HFF-Myc (cell line): ENCODE measurements at places on chromosomes 5 and 9.

DNA sequence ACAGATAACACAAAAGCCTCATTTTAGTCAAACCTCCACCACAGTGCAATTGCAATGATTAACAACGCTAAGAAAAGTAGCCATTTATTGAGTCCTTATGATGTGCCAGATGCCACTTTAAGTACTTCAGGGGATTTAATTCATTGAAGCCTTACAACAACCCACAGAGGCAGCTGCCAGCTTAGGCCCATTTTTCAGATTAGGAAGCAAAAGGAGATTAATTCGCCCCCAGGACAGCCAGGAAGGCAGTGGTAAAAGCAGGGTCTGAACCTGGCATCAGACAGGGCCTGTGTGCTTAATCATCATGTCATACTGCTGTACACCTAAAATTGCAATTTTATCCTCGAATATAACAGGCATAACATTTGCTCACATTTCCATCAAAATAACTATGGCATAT is 23.9 kb downstream of the MED27 start:
- DNase-seq = no peak

DNA sequence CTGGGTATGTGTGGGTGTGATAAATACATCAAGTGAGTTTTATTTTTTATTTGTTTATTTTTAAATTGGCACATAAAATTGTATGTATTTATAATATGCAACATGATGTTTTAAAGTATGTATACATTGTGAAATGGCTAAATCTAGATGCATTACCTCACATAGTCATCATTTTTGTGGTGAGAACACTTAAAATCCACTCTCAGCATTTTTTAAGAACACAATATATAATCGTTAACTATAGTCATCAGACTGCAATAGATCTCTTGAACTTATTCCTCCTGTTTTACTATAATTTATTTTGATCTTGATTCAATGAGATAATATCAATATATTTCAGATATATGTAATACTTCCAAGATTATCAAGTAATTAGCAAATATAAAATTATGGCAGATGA is 93.9 kb upstream of the ALDH1A1 start:
- DNase-seq = no peak

GRCh38 chr5:159263569-159263905 is 447 bp downstream of the UBLCP1 start:
- DNase-seq = no peak

DNA sequence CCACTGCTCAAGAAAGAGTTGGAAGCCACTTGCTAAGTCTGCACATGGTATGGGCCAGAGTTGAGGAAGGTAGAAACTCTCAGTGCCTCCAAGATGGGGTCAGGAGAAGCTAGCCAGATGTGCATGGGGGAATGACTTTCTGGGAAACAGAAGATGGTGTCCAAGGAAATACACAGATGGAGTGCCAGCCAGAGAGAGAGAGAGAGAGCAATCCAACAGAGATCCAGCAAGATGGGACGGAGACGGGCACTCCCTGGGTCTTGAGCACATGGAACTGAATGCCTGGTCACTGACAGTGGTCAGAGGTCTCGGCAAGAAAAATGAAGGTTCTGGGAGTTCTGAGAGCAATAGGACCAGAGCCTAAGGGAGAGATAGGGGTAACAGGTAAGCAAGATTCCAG is 82.1 kb downstream of the SH3TC2 start:
- DNase-seq = no peak

GRCh38 chr9:129476821-129477611 is 143.9 kb downstream of the C9orf50 start:
- DNase-seq = no peak

GRCh38 chr9:71306134-71306533 is 184.7 kb upstream of the TRPM3 start:
- DNase-seq = no peak

GRCh38 chr9:111661802-111662521 is 557 bp downstream of the GNG10 start:
- DNase-seq = no peak

GRCh38 chr9:128689820-128690683 is 1.0 kb downstream of the SET start:
- no peak for DNase-seq

- DNase-seq = no peak
Observed at GRCh38 chr5:178869577-178869976, 9.8 kb downstream of the ZNF354B start.

GRCh38 chr5:1130218-1130946 is 18.5 kb upstream of the SLC12A7 start:
- DNase-seq = no peak

GRCh38 chr5:126741361-126741760 is 35.6 kb upstream of the LMNB1 start:
- DNase-seq = no peak

DNA sequence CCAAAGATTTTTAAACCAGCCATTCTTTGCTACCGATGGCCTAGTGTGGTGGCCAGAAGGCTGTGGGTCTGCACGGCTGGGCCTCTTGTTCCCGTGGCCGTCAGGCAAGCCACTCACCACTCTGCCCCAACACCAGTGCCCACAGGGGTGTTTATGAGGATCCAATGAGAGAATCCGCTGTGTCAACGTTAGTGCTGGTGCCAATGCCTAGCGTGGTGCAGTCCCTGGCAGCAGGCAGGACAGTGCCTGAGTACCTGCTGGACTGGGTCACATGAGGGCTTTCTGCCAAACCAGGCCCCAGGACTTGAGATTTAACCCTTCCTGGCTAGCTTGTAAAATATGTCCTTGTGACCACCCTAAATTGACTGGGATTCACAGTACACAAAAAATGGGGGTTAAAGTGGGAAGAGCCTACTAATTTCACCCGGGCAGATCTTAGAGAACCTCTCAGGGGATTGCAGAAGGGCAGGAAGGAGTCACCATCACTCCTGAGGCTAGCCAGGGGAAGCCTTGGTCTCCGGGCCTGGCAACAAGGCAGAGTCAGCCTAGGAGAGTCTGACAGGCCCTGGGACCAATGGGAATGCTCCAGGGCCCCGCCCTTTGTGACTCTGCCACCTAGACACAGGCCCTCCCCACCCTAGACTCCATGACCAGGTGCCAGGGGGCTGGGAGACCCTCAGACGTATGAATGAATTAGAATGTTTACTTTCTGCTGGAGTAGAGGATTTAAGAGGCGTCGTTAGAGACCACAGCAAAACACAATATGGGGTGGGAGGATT is 63.2 kb upstream of the FSTL4 start:
- no peak for DNase-seq

- no peak for DNase-seq
Observed at GRCh38 chr5:140524003-140524402, 23.5 kb upstream of the EIF4EBP3 start.

GRCh38 chr9:126375386-126375785 is 48.8 kb downstream of the MVB12B start:
- no peak for DNase-seq

DNA sequence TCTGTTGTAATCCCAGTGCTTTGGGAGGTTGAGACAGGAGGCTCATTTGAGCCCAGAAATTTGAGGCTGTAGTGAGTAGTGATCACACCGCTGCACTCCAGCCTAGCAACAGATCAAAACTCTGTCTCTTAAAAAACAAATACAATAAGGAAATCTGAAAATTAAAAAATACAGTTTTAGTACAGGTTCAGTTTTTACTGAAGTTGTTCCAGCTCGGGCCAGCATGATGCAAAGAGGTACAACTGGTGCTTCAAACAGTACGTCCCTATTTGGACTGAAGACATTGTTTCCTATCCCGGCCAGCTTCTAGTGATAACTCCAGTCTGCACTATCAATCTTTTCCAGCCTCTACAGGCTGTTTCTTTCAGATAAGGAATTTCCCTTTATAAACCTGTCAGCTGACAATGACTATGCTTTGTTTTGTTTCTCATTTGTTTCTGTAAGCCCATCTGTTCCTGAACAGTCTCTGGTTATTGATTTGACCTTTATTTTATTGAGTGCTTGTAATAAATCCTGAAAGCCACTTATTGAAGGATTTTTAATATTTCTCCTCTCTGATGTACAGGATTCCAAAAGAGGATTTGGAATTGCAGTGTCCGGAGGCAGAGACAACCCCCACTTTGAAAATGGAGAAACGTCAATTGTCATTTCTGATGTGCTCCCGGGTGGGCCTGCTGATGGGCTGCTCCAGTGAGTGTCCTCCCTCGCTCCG is 41.9 kb downstream of the TJP2 start:
- no peak for DNase-seq

GRCh38 chr5:160675988-160676387 is 176.0 kb downstream of the ATP10B start:
- no peak for DNase-seq

DNA sequence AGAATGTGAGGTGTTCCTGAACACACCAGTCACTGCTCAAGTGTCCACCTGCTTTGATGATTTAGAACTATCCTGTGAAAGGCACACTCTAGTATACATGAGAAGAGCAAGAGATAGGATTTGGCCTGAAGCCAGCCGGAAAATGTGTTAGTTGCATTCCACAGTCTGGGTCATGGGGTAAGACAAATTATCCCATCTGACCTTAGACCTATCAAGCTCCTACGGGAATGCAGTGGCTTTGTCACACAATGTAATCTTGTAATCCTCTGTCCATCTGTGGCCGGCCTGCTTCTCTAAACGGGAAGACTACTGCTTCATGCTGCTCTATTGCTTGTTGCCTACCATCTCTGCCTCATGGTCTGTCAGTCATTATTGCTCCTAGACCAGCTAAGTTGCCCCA is 92.4 kb upstream of the PRRC1 start:
- DNase-seq = no peak

DNA sequence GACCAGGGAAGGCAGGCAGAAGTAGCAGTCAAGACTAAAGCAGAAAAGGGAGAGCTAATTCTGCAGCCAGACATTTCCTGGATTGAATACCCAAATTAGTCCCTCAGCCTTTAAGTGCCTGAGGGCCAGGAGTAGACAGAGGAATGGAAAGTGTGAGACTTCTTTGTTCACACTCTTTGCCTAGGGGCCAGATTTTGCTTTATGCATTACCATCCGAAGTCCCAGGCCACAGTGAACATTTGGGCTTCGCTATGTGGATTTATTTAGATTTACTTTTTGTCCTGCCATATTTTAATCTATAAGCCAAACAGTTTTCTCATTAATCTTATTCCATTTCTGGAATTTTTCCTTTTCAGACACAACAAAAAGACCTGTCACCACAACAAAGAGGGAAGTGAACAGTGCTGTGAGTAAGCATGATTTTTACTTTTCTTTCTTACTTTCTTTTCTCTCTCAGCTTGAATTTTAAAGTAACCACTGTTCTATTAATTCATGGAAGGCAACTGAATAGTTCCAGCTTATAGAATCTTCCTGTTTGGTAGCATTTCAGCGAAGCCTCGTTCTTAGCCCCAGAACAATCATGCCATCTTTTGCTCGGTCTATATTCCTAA is 52.6 kb downstream of the PDCD1LG2 start:
- DNase-seq = no peak

DNA sequence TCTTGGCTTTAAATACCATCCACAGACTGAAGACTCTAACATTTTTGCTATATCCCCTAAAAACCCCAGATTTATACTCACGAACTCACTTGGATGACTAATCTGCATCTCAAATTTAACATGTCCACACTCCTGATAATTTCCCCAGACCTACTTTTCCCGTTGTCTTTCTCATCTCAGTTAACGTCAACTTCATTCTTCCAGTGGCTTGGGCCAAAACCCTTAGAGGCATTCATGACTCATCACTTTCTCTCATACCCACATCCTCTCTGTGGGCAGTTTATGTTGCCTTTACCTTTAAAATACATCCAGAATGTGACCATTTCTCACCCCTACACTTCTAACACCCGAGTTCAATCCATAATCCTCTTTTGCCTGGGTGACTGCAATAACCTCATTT is 96.7 kb downstream of the EDIL3 start:
- DNase-seq = no peak

GRCh38 chr9:99809586-99810319 is 11.9 kb upstream of the NR4A3 start:
- DNase-seq = no peak

DNA sequence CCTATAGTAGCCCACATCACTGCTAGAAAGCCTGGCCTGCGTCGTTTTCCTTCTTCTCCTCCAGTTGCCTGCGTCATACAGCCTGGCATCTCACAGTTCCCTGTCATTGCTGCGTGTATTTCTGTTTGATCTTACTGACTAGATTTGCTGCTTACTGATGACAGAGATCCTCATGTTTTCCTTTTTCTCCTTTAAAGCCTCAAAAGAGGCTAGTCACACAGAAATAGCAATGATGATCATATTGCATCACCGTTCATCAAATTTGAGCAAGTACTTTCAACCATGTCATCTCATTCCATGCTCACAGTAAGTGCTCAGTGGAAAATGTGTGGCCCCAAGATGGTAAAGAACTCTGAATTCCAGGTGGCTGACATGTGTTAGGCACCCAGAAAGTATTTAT is 76.8 kb downstream of the MVB12B start:
- DNase-seq = no peak

GRCh38 chr9:120264528-120264927 is 315.4 kb downstream of the CDK5RAP2 start:
- DNase-seq = no peak

DNA sequence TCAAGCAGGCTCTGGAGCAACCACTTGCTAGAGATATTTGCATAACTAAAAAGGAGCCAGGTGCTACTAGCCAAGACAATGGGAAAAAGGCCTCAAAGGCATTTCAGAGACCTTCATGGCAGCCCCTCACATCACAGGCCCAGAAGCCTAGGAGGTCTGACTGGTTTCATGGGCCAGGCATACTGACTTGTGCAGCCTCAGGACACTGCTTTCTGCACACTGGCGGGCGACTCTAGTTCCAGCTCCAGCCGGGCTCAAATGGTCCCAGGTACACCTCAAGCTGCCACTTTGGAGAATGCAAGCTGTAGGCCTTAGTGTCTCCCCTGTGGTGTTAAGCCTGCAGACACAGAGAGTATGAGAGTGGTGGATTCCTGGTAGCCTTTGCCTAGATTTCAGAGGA is 27.1 kb downstream of the COX7C start:
- DNase-seq = no peak

DNA sequence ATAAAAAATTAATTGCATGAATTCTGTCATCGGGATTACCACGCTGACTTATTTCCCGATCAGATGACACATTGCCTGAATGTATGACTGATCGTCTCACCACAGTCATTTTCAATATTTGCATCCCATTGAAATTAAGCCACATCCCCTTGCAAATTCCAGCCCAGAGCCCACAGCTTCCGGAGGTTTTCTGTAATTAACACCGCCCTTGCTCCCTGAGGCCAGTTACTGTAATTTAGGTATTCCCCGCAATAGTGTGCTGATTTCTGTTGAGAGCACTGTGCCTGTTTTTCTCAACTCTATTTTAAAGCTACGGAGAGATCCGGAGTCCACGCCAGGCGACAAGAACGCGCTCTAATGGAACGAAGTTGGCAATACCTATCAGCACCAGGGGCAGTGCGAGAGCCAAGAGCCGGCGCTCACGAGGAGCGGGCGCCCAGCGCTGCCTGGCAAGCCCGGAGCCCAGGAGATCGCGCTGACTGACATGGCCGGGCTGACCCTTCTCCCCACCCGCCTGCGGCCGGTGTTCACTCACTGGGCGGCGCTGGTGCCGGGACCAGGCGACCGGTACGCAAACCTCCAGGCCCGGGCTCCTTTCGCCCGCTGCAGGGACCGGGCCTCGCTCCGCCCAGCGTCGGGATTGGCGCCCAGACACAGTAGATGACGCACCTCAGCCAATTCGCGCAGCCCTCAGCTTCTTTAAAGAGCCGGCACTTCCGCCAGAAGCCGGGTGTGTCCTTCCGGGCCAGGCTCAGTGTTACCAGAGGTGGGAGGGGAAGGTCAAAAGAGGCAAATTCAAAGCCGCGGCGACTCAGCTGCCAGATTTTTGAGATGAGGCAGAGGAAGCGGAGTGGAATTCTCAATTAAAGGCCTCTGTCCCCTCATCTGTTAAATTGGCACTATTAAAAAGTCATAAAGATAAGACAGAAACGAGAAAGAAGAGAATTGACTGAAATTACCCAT is at the start of gene PLGRKT:
Gene PLGRKT (minus strand): TSS at position 672 of the 963 bp plus-strand sequence. CDS start 5,948 bp downstream, outside the sequence.
- peak; percentile 80 for DNase-seq

- DNase-seq = no peak
Observed at GRCh38 chr5:96288166-96288844, 144.7 kb downstream of the PCSK1 start.
